ENCODE measurements at places on chromosomes 12 and 14. TPM values are rescaled to one million over a fixed set of nuclear protein-coding genes. Genes with fewer than 3 reads are reported as not detected.
A peak's percentile ranks its signal among the peaks of the same experiment; 100 is the strongest.

GRCh38 chr12:95603351-95604145 is 52.3 kb upstream of the USP44 start:
- no peak for DNase-seq

DNA sequence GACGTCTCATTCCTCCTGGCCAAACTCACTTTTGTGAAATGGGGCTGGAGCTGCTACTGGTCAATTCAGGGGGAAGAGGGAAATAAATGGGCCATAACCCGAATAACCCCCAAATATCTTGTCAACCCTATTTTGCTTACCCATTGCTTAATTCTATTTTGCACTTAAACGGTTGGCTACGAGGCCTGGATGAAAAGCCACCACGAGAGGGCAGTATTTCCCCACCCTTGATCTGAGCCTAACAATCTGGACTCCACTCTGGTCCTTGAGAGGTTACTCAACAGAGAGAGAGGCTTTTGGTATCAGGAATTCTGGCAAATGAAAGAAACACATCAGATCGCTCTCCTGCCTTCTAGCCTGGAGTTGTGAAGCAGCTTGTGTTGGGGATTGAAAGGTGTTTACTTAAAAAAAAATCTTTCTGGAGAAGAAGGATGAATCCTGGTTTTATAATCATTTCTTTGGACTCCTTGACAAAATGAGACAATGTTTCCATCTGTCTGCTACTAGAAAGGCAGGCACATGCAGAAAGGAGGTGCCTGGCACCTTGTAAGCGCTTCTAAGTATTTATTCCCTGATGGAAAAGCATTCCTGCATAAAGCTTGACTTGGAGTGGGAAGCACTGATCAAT is 22.4 kb upstream of the FBXO21 start:
- DNase-seq, result peak; percentile 73

DNA sequence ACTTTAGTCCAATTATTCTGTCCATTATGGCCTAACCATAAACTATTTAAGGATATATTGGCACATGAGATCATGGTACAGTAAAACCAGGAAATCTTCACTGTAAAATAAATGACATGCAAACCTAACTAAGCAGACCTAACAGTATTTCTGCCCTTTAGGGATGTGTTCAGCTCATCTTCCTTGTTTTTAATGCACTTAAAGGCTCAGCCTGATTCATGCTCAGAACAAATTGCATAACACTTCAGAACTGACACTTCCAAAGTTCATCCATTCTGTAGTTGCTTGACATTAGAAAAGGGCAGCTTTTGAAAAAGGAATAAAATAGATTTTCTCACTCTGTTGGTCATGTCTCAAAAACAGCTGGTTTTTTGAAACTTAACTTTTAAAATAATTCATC is 708.5 kb downstream of the C12orf50 start:
- no peak for DNase-seq

DNA sequence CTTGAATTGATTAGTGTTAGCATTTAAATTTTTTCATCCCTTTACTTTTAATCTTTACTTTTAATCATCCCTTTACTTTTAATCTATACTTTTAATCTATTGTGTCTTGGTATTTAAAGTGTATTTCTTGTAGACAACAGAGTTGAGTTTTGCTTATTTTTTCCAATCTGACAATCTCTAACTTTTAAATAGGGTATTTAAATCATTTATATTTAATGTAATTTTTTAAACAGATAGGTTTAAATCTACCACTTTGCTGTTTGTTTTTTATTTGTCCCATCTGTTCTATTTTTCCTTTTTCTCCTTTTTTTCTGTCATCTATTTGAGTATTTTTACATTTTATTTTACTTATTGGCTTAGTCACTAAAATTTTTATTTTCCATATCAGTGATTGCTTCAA is 68.3 kb downstream of the TTC7B start:
- no peak for DNase-seq

TAS2R46 gene
- polyA plus RNA-seq, result 0.35 TPM

DNA sequence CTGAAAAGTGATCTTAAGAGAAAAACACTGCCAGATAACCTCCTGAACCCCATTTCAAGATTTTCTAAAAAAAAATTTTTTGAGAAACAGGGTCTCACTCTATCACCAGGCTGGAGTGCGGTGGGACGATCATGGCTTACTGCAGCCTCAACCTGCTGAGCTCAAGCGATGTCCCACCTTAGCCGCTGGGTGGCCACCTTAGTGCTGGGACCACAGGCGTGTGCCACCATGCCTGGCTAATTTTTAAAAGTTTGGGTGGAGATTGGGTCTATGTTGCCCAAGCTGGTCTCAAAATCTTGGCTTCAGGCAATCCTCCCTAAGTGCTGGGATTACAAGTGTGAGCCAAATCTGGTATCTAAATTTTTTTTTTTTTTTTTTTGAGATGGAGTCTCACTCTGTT is 3.4 kb downstream of the PNMA1 start:
- DNase-seq, result no peak
